ENCODE measurements at places on chromosomes 1 and 21.

- DNase-seq: no peak
These were observed 370.6 kb upstream of the PROX1 start for GRCh38 chr1:213617133-213617532.

DNA sequence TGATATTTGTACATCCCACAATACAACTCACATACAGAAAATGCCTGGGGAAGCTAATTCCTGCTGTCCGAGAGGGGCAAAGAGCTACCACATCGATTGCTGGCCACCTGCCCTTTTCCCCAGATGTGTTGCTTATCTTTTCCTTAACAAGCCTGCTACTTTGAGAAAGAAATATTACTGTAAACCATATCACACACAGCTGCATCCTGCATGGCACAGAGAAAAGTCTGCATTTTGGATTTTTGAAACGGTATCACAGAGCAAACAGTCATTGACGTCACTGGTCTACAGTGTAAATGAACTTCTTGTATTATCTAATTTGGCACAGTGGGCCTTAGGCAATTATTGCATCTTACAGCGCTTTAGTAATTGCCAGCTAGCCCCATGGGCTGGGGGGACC, 164.7 kb downstream of the CLIC6 start:
- no peak for DNase-seq

DNA sequence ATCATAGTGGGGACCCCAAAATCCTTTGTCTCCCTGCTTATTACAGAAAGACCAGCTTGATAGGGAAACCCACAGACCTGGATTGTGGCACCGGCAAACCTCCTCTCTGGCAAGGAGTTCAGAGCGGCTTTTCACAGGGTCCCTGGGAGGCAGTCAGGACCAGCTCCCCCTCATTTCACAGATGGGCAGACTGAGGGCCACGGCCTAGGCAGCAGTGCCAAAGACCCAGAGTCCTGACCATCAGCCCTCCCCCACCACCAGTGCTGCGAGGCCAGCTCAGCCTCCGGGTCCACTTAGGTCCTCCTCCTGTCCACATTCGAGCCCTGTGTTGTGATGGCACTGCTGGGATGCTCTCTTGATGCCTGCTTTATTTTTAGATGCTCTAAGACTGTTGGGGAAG, 57.2 kb downstream of the CAMK2N1 start:
- DNase-seq: no peak

GRCh38 chr1:8020032-8020431, 6.1 kb downstream of the ERRFI1 start:
- no peak for DNase-seq

GRCh38 chr1:92081031-92081430, 886 bp downstream of the BTBD8 start:
- no peak for DNase-seq

GRCh38 chr1:121594096-121594495, 409.3 kb downstream of the SRGAP2C start:
- no peak for DNase-seq

- no peak for DNase-seq
These were observed 33.5 kb downstream of the ODR4 start for GRCh38 chr1:186409091-186409490.

DNA sequence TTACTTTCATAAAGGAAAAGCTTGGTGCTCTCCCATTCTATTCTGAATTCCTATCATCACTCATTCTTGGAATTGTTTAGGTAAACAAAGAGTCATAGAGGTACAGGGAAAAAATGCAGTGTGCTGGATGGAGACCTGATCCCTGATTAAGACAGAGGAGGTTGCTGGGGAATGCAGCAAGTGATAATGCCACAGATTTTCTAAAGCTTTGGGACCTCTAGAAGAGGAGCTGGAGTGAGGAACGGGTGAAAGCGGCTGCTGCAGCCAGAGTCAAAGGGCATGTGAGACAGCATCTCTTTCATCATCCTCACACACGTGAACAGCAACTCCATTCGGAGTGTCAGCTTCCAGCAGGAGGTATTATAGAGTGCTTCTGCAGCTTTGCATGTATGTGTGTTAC, 54.9 kb upstream of the DIPK1A start:
- no peak for DNase-seq

- DNase-seq: no peak
These were observed 147.1 kb downstream of the ADSS2 start for GRCh38 chr1:244304656-244305055.

DNA sequence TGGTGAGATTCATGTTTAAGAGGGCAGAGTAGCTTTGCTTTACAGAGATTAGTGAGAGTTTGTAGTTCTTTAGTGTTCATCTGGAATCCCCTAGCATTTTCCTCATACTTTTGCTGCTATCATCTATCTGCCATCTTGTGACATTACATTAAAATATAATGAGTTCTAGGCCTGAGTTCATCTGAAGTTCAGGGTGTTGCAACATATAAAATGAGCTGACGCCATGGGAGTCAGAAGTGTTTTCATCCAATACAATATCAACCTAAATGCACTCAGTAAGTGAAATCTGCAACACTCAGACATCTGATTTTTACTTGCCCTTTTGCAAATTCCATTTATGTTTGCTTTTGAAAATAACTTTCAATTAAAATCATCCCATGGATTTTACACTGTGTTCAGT, 153.8 kb downstream of the NTNG1 start:
- DNase-seq: no peak

- DNase-seq: no peak
These were observed 687.0 kb upstream of the ADGRL2 start for GRCh38 chr1:81113688-81114087.

DNA sequence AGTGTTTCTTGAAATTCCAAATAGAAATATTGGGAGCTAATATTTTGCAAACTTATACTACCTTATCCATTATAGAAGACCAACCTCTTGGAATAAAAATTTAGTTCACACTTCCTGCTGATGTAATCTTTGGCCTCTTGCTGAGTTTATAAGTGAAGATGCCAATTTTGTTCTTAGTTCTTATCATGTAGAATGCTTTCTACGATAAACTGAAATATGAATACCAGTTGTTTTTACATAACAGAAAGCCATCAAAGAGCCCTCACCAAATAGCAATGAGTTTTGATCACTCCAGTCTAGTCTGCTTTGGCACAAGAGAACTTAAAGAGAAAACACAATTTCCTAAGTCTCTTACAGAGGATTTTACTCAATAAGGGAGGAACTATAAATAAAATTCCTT, 89.5 kb downstream of the DENND1B start:
- DNase-seq: no peak

DNA sequence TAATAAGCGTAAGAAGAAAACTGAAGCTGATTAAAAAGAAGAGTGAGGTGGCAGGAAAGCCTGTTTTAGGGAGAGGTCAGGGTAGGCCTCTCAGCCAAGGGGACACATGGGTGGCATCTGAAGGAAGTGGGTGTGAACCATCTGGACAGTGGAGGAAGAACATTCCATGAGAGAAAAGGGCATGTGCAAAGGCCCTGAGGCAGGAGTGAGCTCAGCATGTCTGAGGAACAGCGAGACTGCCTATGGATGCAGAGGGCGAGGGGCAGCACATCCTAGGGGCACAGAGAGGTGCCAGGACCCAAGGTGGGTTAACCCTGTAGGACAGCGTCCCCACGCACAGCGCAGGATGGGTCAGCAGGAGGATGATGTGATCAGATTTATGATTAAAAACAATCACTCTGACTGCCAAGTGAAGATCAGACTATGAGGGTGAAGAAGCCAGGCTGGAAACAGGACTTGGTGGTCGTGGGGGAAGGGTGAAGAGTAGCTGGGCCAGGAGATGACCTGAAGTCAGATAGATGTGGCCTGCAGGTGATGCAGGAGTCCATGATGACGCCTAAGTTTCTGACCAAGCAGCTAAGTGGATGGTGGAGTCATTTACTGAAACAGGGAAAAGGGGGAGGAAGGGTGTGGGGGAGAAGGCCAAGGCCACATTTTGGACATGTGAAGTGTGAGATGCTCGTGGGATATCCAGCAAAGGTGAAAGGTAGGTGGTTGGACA, 37.9 kb downstream of the PABPC4 start:
- no peak for DNase-seq

DNA sequence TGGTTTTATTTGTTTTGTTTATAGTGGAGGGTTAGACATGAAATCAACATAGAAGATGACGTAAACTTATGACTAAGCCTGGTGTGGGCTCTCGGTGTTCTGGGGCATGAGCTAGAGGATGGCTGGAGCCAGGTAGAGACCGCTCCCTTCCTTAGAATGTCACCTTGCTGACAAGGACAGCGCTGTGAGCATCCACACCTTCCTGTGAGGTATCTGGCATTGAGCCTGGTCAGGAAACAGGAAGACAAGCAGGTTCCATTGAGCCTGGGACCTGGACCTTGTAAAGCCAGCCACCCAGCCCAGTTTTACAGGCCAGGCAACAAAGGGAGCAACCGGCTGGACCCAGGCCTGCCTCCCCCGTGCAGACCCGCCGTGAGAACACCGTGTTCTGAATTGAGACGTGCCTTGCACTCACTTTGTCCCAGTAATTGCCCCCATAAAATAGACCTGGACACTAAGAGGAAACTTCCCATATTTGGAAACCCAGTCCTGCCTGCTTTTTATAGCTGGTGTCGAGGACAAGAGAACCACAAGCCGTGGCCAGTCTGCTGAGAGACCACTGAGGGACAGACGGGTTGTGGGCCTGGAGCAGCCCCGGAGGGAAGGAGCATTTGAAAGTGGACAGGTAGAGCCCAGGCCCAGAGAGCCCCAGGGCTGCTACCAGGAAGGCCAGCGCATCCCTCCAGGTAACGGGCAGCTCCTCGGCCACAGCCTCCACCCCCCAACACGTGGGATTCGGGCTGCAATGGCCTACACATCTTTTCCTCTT, 78.0 kb downstream of the PDE9A start:
- DNase-seq: no peak

DNA sequence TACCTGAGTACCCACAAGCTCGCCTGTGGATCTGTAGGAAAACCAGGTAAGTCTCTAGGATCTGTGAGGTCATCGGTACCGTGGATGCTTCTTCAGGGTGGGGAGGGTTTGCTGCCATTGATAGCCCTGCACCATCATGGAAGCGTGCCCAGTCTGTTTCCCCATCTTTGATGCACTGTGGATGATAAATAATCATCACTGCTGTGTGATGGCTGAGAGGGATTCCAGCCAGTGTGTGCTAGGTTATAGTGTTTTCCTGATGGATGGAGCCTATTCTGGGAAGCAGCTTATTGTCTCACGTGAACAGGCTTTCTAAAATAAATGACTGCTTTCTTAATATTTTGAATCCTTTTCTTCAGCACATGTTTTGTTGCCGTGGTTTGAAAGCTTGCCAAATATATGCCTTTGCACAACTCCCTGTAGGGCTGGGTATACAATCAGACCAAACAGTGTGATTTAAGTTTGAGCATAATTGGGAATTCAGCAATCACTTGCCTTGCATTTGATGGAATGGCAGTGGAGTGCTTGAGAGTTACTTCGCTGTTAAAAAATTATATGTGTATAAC, 113.8 kb downstream of the CAMTA1 start:
- no peak for DNase-seq

GRCh38 chr1:41152622-41153044, 89.5 kb downstream of the SCMH1 start:
- DNase-seq: no peak

- DNase-seq: no peak
These were observed 92.3 kb downstream of the DMRTB1 start for GRCh38 chr1:53551428-53551995.

- no peak for DNase-seq
These were observed 3.9 kb downstream of the DMRTA2 start for GRCh38 chr1:50419192-50419906.

DNA sequence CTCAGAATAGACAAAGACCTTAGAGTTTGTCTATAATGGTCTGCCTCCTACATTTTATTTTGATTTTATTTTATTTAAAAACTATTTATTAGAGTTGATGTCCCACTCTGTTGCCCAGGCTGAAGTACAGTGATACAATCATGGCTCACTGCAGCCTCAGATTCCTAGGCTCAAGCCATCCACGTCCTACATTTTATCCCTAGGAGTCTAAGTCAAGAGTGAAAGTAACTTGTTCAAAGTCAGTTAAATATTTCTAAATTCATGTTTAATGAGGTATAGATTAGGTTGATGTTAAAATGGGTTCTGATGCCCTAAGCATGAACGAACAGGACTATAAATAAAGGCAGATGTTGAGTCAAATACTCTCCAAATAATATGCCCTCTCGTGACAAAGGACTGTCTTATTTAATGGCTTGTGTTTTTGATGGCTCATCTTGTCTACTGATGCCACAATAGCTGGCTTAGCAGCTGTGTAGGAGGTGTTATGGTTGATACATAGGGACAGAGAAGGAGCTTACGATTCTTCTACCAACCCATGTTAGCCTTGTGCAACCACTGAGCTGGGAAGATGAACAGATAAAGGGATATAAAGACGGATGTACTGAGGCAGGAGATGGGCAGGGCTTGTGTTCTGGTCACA, 66.0 kb upstream of the CR1L start:
- no peak for DNase-seq

GRCh38 chr21:38444691-38445090, 53.6 kb downstream of the ERG start:
- DNase-seq: no peak

GRCh38 chr1:234929369-234929768, 199.3 kb downstream of the TOMM20 start:
- no peak for DNase-seq

GRCh38 chr1:240189386-240189989, 97.8 kb downstream of the FMN2 start:
- DNase-seq: peak; percentile 23

GRCh38 chr1:46110521-46110920, 21.9 kb downstream of the PIK3R3 start:
- no peak for DNase-seq

DNA sequence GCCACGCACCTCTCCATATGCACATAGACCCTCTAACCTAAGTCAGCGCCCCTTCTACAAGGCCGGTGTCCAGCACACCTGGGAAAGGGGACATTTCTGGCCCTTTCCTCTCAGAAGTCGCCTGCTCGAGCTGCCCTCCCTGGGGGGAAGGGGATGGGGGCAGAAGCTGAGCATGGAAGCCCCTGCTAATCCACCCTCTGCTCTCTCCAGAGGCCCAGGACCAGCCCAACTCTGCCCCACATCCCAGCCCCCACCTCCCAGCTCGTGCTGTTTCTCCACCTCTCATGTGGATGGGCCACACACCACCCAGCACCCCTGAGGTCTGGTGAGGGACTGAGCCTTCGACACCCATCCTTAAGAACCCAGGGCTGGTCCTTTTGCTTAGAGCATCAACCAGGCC, 14.8 kb downstream of the TNFRSF1B start:
- DNase-seq: no peak

- no peak for DNase-seq
These were observed 43.1 kb upstream of the EPS8L3 start for GRCh38 chr1:109806733-109807400.

DNA sequence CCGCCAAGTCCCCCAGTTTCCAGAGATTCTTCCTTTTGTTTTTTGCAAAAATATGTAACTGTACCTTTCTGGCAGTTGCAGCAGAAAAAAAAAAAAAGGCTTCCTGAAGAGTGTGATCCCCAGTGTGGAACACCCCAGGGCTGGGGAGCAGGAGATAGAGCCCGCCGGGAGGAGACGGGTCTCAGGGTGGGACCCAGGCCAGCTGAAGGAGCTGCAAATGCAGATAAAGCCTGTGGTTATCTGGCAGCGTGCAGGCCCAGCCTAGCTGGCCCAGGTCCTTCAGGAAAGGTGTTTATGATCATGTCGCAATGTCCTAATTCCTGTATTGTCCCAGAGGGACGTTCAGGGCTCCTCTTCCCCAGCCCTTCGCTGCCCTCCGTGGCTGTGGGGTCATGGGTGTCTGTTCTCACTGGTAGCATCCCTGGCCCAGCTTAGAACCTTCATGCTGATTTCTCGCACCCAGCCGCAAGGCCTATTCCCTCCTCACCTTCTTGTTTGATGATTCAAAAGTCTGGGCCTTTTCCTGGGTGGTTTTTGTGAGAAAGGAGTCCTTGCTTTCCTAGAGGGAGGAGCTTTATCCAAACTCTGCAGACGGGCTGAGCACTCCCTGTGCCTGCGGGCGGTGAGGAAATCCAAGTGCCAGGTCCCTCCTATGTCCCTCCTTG, 26.2 kb downstream of the RNF187 start:
- no peak for DNase-seq
